IPS DF 6.9 (cell line): ENCODE measurements at places on chromosomes 7 and 10.

- DNase-seq: no peak
Measured at GRCh38 chr7:140937702-140938264, 13.1 kb upstream of the BRAF start.

GRCh38 chr10:116270771-116271592, 2.0 kb downstream of the GFRA1 start:
- DNase-seq: no peak

GRCh38 chr7:99693427-99694200, 13.8 kb upstream of the CYP3A5 start:
- peak; percentile 13 for DNase-seq

DNA sequence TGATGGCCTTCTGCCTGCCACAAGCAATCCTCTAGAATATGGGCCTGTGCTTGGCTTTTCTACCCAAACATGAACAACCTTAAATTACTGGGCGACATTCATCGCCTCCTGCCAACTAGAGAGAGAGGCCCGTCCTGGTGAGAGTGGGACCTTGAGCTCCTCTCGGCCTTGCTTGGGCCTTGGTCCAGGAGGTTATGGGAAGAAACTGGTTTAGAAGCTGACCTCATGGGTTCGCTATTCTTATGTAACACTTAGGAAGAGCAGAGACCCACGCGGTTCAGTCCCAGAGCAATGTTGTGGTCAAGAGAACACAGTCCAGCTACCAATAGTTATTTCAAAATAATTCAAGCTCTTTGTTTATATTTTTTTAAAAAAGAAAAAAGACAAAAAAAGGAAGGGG, 176.3 kb upstream of the ZNF32 start:
- DNase-seq: no peak

GRCh38 chr7:44291066-44291732, 34.2 kb downstream of the CAMK2B start:
- no peak for DNase-seq

- no peak for DNase-seq
Measured at GRCh38 chr7:20783700-20784387, 2.8 kb downstream of the SP8 start.

GRCh38 chr10:34587002-34587679, 228.0 kb downstream of the PARD3 start:
- DNase-seq: no peak

GRCh38 chr7:6652446-6653011, 15.4 kb downstream of the ZNF316 start:
- DNase-seq: no peak

- DNase-seq: no peak
Measured at GRCh38 chr10:7186387-7187018, 224.3 kb downstream of the SFMBT2 start.

DNA sequence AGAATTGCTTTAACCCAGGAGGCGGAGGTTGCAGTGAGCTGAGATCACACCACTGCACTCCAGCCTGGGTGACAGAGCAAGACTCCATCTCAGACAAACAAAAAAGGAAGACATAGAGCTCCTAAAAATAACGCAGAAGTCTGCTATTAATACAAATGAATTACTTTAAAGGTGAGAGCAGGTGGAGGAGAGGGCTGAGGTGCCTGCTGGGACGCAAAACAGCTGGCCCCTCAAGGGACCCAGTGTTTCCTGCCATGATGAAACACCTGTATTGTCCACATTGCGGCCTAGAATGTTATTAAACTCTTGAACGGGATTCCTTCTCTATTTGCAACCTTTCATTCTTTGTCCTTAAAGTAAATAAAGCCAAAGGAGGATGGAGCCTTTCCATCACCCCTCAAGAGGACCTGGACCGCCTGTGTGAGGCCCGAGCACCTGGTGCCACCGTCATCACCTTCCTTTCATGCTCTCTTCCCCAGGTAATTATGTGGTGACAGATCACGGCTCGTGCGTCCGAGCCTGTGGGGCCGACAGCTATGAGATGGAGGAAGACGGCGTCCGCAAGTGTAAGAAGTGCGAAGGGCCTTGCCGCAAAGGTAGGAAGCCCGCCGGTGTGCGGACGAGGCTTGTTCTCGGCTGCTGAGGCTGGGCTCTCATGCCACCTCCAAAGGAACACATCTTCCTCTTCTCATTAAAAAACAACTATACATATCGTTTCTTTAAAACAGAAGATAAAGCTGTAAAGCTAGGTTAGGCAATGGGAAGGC, 136.7 kb downstream of the EGFR start:
- no peak for DNase-seq

DNA sequence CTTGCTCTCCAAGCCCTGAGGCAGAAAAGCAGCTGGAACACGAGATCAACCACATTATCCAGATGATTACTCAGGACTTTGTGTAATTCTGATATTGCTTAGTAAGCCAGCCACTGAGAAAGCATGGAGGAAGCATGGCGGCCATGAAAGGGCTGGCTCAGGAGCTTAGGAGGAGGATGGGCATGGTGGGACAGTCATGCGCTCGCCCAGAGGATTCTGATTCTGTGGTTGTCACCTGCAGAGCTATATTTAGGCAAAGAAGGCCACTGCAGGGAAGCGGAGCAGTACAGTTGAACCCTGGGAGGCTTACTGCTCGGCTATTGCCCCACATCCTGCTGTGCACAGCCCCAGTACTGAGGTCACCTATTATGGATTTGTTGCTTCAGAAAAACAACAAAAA, 128.8 kb upstream of the DNAJB12 start:
- no peak for DNase-seq

DNA sequence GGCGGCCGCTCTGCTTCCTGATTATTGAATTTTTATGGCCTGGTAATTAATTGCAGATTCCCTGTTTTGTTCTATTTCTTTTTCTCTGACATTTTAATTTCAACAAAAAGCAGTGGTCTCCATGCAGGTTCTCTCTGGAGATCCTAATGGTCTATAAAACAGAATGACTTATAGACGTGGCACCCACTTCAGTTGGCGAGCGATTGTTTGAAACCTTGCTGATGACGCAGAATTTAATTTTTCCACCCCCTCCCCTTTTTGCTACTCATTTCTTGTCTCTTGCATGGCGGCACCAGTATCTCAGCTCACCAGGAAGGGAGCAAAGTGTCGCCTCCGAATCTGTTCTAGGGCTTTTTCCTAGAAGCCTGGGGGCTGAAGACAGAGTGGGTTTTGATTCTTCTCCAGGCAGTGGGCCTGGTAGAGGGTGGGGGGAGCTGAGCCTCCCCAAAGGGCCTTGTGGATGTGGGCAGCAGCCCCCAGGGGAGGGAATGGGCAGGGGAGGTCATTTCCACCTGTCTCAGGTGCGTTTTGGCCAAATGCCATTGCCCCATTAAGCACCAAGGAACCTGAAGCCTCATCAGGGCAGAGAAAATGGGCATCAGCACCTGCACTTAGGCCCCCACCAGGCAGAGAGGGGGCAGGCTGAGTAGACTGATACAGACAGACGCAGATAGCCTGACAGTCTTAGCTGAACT, 3.5 kb upstream of the COMTD1 start:
- no peak for DNase-seq

DNA sequence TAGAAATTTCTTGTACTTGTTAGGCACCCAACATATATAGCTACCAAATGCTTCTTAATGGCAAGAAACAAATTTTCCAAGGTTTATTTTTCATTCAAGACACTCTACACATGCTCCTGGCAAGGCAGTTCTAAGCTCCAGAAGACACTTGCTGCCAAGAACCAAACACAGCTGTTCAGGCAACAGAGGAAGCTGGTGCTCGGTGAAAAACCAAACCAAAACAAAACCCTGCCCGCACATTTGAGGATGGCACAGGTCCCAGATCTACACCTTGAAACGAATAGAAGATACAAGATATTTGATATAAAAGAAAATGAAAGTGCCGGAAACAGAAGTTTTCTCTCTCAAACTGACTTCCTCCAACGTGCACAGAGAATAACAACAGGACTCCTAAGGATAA, 4.9 kb upstream of the DNTT start:
- no peak for DNase-seq

GRCh38 chr7:22127835-22128527, 182.3 kb upstream of the CDCA7L start:
- DNase-seq: no peak

GRCh38 chr10:46255801-46256747, 30.7 kb upstream of the ANTXRL start:
- peak; percentile 31 for DNase-seq

DNA sequence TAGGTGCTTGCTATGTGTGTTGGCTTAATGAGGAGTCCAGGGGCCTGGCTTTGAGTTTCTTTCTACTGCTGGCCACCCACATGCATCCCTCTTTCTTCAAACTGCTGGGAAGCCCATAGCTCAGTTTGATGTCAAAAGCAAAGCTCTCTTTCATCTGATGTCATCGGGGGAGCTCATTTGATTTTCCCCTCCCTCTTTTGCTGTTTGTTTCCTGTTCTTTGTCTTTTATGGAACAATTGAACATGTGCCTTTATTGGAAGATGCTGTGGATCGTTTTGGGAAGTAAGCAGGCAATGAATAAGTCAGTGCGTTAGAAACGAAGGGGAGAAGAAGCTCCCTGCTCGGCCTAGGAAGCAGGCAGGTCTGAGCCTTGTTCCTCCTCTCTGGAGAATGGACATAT, 140.7 kb downstream of the GRK5 start:
- DNase-seq: no peak

DNA sequence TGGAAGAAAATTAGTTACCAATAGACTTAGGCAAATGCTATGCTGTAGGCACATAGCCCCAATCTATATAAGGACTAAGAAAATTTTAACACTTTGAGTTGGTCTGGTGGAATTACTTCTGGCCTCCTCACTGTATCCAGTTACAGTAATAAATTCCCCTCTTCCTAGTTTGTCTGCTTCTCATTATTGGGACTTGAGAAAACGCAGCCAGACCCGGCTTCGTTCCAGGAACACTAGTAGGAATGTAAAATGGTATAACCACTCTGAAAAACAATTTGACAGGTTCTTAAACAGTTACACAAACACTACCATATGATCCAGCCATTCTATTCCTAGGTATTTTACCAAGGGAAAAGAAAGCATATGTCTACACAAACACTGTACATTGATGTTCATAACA, 150.2 kb downstream of the VPS50 start:
- no peak for DNase-seq

DNA sequence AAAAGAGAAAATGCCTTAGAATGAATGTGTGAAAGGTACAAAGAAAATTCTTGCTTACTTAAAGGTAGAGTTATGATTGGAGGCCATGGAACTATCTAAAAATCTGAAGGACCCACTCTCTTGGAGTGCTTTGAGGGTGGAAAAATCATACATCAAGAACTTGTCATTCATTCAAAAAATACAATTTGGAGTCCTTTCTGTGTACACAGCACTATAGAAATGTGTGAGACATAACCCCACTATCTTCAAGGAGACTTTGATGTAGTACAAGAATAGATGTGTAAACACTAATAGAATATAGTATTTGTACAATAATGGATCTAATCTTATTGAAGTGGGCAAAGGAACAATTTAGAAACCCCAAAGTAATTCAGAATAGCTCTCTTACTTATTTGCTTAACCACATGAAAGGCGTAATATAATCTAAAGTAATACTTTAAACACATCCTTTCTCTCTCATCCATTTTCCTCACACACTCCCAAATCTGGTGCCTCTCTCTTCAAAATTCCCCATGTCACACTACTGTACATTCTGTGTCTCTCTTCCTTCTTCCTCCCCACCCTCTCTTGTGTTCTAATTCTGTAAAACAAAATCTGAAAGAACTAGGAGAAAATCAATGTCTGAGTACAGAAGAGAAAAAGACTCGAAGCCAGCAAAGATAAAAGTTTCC, 166.7 kb downstream of the DNAJB9 start:
- no peak for DNase-seq

- DNase-seq: no peak
Measured at GRCh38 chr7:390761-391410, 100.9 kb downstream of the FOXL3 start.

DNA sequence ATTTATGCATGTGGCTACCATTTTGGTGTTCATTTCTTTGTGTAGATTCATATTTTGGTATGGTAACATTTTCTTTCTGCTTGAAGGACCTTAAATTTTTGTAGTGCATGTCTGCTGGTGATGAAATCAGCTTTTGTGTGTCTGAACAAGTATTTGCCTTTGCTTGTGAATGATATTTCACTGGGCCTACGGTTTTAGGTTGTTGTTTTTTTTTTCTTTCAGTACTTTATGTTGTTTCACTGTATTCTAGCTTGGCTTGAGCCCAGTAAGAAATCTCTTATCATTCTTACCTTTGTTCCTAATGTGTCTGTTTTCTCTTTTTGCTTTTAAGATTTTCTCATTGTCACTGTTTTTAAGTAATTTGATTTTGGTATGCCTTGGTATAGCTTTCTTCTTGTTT, 31.9 kb downstream of the SAMD8 start:
- DNase-seq: no peak

GRCh38 chr10:75424571-75424970, 6.9 kb upstream of the LRMDA start:
- no peak for DNase-seq

DNA sequence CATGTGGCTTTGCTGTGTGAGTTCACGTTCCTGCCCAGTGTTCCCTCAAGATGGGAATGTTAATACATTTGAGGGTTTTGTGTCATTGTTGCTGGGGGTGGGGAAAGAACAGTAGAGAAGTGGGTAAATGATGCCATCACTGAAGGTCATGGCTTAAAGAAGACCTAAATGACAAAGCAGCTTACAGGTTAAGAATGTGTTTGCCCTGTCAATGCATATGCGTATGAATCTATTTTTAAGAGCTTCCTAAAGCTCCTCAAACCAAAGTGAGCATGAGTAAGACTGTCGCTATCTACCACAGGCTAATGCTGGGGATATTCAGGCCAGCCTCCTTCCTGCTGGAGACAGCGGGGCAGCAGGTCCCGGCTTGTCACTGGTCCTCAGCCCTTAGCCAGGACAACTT, 162.9 kb downstream of the CREB5 start:
- no peak for DNase-seq

DNA sequence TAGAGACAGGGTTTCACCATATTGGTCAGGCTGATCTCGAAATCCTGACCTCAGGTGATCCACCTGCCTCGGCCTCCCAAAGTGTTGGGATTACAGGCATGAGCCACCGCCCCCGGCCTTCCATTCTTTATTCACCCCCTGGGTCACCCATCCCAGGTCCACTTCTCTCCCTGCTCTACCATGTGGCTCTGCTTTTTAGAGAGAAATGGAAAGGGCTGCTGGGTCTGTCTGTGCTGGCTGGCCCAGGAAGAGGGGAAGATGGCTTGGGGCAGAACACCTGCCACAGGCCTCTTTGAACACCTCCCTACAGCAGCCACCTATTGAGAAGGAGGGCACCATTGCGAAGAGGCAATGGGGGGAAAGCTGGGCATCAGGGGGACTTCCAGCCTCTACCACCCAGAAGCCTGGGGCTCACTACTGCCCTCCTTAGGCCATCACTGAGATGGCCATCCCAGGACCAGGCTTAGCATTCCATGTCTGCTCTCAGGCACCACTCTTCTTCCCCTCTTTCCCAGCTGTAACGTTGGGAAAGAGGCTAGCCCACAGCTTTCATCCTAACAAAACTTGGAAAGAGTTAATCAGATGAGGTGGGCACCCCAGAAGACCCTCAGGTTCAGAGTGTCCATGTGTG, 256.3 kb downstream of the GRID1 start:
- no peak for DNase-seq

DNA sequence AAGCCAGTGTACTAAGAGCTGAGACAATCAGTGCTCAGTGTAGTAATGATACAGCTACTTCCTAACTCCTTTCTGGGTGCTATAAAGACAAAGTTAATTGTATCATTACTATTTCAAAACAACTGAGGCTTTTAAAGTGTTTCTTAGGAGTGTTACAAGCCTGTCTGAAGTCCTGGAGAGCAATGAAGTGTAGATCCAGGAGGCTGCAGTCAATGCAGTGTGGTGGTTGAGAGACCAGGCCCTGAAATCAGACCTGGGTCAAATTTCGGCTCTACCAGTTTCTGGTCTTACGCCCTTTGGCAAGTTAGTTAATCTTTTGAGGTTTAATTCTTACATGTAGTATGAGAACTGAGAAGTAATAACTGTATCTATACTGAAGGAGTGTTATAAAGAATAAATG, 387.0 kb downstream of the SDK1 start:
- no peak for DNase-seq
